Colonic mucosa (tissue), 4 donors: ENCODE measurements at places on chromosomes 5 and 9.

DNA sequence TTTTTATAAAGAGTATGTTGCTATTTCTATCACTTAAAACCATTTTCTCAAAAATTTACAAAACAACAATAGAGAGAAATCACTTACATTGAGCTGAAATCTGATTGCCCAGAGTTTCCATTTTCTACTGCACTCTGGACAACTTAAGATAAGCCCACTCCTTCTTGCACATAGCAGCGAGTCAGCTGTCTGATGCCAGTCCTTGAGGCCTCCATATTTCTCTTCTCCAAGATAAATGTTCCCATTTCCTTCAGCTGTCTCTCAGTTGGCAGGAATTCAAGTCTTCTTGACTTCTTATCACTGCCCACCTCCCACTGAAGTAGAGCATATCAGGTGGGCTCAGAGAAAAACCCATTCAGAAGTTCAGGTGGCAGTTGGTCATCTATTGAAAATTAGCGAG is 78.5 kb upstream of the PIP5K1B start:
- no peak for DNase-seq

GRCh38 chr5:154374264-154374663 is 71.5 kb upstream of the SAP30L start:
- DNase-seq, result no peak

- no peak for DNase-seq
Measured at GRCh38 chr5:84248013-84248412, 136.7 kb downstream of the EDIL3 start.

DNA sequence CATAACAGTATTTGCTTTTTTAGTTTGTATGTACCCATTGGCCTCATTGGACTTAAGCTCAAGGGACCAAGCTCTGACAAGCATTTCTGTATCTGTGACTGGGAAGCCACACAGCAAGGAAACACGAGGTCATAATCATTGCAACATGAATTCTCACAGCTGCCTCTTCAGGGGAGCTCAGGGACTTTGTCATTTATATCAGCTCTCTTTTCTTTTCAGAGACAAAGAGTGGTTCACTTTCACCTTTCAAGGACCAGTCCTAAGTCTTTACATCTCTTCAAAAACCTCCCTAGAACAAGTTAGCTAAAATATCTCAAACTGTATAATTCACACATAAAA is 58.6 kb downstream of the ADAMTS12 start:
- DNase-seq, result no peak

GRCh38 chr9:93826905-93827544 is 128.1 kb downstream of the BARX1 start:
- no peak for DNase-seq

GRCh38 chr5:42944989-42945388 is 95.1 kb downstream of the ANXA2R start:
- DNase-seq, result no peak

GRCh38 chr9:121556580-121556979 is 56.9 kb upstream of the GGTA1 start:
- peak; percentile 29 for DNase-seq

GRCh38 chr5:72922422-72922821 is 33.4 kb upstream of the FCHO2 start:
- DNase-seq, result no peak

DNA sequence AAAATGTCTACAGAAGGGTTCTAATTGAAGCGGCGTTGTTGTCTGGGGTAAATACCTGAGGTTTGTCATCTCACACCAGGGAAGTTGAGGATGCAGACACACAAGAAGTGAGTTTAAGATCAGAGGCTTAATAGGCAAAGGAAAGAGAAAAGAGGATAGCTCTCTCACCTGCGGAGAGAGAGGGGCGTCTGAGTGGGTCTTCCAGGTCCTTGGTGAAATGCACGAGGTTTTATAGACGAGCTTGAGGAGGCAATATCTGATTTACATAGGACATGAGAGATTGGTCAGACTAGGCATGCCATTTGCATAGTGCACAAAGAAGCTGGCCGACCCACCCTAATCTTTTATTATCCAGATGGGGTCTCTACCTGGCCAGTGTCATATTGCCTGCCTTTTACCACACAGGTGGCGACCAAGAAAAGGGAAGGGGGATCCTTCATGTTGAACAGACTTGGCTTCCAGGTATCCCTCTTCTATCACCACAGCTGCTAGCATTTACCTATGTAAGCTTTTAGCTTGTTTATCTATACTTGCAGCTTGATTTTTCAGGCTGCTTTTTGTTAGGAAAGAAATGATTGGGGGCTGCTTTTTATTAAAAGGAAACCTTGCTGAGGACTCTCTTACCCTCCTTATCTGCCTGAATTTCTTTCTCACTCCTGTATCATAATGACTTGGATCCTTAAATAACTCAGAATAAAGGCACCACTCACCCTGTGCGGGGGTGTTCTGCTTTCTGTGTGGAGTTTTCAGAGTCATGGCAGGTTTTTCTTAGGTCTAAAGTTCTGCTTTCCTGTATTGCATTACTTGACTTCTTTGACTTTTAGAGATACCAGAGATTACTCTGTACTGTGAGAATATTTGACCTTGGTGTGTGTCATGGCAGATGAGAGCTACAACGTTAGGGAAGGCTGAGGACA is 9.4 kb upstream of the GLT6D1 start:
- DNase-seq, result no peak

DNA sequence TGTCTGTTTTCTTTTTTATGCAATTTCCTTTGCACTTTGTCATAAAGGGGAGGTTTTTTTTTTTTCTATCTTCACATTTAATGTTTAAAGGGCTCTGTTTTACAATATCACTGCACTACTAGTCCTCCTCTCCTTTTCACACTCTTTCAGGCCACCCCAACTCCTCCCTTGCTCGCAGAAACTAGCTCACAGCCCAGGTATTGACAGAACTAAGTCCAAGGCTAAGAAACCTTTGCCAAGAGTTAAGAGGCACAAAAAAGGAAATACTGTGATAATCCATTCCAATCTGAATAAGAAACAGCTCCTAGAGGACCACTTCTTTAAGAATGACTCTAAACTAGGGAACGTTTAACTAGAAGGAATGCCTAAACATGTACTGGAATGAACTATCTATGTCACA is 1.1 kb upstream of the FGF10 start:
- no peak for DNase-seq

DNA sequence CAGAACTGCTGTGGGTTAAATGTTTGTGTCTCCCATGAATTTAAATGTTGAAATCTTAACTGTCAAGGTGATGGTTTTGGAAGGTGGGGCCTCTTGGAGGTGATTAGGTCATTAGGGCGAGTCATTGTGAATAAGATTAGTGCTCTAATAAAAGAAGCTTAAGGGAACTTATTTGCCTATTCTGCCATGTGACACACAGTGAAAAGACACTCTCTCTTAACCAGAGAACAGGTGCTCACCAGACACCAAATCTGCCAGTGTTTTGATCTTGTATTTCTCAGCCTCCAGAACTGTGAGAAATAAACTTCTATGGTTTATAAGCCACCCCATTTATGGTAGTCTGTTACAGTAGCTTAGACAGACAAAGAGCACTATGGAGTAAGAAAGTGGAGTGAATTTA is 117.9 kb upstream of the SV2C start:
- no peak for DNase-seq

DNA sequence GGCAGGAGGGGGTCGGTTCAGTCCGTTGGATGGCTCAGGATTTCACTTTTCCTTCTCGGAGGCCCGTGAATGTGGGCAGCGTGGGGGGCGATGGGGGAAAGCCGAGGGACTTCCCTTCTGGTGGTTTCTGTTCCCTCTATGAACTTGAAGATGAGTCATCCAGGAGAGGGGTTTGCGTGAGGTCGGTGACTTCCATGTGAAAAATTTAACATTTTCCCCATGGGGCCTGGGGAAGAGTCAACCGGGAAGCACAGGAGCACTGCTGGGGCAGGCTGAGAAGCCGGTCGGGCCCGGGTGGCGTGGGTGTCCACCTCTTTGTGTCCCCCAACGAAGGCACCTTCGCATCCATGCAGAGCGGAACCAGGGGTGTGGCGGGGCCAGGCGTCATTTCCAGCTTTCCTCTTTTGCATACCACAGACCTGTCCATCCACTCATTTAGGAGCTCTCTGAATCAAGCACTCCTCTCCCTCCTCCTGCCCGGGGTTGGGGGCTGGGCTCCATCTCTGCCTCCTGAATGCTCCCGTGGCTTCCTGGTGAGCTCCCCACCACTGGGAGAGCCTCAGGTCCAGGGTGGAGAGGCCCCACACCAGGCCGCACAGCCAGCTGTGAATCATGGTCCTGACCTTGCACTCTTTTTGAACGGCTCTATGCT is 68.4 kb downstream of the ANKRD33B start:
- no peak for DNase-seq

DNA sequence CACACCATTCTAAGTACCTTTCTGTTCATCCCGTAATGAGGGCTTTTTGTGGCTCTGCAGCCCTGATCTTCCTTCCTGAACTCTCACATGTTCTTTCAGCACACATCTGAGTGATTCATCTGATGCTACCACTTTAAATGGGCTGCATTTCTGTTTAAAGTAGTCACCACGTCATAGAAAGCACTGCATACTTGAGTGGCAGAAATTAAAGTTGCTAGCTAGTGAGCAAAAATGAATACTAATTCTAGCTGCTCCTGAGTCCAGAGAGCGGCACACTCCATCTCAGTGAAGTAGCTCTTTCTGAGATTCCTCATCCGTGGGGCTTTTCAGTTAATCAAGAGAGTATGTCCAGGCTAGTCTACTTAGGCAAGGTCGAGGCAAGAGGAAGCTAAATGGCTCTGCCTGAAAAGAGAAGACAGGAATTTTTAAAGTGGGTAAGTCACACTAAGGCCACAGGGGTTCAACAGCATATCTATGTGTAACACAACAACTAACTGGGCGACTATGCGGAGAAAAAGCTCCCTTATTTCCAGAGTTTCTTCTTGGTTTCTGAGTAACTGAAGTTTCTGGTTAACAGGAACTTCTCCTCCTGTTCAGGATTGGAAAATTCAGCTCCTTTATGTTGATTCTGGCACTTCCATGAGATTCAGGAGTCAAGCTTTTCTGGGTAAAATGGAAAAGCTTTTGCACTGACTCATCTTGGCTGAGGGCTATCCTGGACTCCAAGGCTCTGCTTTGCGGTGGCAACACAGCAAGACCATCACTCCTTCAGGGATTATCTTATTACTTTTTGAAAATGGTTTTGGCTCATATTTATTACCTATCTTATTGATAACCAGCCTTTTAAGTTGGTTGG is 109.5 kb downstream of the TAF11L14 start:
- DNase-seq, result no peak

DNA sequence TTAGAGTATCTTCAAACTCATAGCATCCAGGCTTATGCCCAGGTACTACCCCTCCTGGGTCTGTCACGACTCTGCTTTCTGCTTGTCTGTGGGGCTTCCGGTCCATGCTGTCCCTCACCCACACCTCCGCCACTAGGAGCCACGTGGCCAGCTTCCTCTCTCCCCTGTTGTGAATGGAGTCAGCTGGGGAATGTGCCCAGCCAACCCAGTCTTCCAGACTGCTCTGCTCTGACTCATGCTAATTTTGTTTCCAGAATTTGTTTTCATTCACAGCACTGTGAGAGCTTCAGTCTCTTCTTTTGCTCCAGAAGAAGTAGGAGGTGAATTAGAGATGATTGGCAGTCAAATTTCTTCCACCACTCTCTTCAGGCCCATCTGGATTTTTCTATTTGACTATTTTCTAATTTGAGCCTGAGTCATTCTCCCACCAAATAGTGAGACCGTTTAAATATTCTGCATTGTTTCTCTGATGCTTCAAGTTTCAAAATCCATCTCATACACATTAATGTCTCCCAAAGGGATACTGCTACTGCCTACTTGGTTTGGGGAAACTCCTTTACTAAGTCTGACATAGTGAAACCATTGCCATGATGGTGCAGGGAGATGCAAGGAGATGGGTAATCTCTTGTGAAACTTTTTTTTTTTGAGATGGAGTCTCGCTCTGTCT is 424.1 kb upstream of the KIF2A start:
- DNase-seq, result no peak
